ENCODE measurements at places on chromosomes 4 and X. TPM values are rescaled to one million over a fixed set of nuclear protein-coding genes. Genes with fewer than 3 reads are reported as not detected.

Gene FBXL5
- total RNA-seq: 41.0 TPM

- DNase-seq: no peak
These were observed 641.6 kb downstream of the ANKRD50 start for GRCh38 chr4:124070688-124071484.

- peak; percentile 57 for DNase-seq
These were observed 5.8 kb downstream of the LAS1L start for GRCh38 chrX:65528705-65529340.

DNA sequence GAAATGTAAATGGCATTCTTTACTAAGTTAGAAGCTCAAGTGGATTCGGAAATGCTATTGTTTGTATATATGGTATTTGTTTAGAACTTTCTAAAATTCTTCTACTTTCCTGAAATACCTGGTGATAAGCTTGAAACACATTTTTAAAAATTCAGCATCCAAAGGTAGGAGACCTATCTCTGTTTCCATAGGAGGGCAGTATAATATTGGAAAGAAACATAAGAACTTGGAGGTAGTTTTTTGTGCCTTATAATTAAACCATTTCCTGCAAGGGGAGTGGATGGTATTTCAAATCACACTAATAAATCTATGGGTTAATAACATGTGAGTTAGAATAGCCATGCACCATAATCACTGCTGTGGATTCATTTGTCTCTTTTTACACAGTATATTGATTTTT, 217.4 kb upstream of the AADAT start:
- DNase-seq: no peak

Gene SULT1B1
- total RNA-seq: 0.10 TPM

GRCh38 chrX:103817502-103817901, 14.6 kb downstream of the RAB9B start:
- DNase-seq: peak; percentile 64

- DNase-seq: no peak
These were observed 58.1 kb downstream of the PHEX start for GRCh38 chrX:22090181-22090580.

Gene SSX2
- total RNA-seq: not detected

- no peak for DNase-seq
These were observed 41.2 kb upstream of the PDHA2 start for GRCh38 chr4:95798727-95799126.

GRCh38 chr4:159029481-159029880, 73.4 kb upstream of the RAPGEF2 start:
- DNase-seq: no peak

Gene ESX1
- total RNA-seq: not detected

- DNase-seq: no peak
These were observed 58.6 kb upstream of the DCTD start for GRCh38 chr4:182975806-182976205.

Gene ATOH1
- total RNA-seq: not detected
